ENCODE measurements at places on chromosomes 5 and 9.

DNA sequence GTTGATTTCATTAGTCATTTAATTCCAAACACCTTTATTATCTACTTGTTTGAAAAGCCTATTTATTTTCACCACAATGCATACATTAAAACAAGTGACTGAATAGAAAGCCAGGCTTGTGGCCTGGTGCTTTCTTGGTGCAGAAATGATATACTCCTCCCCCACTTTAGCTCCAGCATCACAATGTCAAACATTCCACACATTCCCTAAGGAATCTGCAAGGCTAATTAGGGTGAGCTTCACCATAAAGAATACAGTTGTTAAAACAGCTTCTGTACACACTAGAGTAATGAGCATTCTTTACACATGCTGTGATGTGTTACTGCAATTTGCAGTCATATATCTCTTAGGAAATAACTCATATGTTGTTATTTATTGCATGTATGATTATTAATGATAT lies 705.7 kb downstream of the CETN3 start:
- no peak for DNase-seq

DNA sequence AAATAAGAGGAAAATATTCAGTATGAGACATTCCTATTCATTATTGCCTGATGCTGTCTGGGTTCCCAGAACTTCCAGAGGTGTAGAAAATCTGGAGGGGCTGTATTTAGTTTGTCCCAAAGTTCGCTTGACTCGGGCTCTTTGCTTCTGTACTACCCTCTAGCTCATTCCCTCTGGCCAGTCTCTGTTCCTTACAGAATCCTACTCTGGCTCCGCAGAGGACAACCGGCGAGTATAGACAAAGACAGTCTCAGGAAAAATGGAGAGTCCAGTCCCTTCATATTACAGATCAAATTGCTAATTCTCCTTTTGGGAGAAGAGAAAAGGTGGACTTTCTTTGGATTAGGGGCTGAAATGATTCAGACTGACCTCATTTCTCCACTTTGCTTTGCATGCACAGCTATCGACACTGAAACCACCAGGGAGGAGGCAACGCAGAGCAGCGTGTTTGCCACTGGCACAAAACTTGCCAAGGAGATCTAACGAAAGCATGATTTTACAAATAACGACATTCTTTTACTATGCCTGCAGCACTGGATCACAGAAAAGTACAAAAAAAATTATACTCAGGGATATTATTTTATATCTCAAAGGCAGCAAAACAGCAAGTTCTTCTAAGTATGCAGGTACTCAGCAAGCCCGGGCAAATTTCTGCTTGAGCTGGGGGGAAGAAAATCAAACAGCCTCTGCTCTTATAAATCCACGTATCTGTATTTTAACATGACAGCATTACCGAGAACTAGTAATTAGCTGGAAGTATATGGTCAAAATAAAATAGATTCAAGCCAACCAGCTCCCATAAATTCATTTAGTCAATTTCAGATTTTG lies 279.7 kb downstream of the NPR3 start:
- DNase-seq: no peak

- no peak for DNase-seq
Observed at GRCh38 chr9:10265153-10265631, 347.6 kb downstream of the PTPRD start.

GRCh38 chr5:20229303-20230005 lies 241.5 kb upstream of the CDH18 start:
- no peak for DNase-seq

DNA sequence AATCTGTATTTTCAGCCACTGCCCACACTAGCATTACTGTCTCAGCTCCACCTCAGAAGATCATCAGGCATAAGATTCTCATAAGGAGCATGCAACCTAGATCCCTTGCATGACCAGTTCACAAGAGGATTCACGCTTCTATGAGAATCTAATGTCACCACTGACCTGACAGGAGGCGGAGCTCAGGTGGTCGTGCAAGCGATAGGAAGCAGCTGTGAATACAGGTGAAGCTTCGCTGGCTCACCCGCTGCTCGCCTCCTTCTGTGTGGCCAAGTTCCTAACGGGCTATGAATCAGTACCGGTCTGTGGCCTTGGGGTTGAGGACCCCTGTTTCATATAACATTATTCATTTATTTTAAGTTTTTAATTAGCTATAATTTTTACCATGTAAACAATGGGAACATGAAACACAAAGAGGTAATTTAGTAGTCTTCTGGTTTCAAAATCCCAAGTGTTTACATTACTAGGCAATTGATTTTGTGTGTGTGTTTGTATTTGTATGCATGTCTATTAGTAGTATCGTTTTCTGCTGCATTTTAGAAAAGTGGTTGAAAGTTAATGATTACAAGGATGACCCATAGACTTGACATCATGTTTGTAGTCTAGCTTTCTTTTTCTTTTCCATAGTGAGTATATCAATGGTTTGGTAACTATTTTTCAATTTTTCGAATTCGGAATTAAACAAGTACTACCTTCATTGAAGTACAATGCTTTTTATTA lies 159.4 kb downstream of the TENT4A start:
- DNase-seq: no peak

- DNase-seq: no peak
Observed at GRCh38 chr5:858726-859125, 7.9 kb upstream of the ZDHHC11 start.

DNA sequence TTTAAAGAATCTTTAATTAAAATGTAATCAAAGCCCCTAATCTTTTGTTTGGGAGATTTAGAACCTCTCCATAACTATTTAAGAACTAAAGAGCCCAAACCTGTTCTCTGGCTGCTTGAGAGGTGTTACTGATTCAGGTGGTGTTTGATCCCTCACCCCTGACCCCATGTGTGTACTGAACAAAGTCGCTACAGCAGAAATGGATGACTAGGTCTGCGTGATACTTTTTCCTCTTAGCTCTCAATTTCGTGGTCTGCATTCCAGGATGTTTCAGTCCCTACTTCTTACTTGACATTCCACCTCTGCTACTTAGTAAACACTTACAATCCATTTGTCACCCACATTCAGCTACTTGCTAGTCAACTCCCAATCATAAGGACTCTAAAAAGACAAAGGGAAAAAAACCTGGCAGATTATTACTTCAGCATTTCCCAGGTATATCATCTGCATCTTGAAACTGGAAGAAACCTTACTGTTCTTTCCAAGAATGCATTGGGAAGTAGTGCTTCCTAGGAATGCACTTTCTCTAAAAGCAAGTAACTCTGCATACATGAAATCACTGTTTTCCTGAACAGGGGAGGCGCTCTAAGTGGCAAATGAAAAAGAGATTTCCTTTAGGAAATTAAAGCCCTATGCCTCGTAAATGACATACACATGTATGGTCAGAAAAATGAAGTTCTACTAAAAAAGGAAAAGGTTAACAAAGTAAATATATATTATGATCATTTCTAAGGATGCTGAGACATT lies 1091.6 kb downstream of the PTPRD start:
- DNase-seq: no peak

- no peak for DNase-seq
Observed at GRCh38 chr9:27293996-27294395, 3.0 kb downstream of the EQTN start.

GRCh38 chr5:171888051-171888481 lies 102.4 kb downstream of the SMIM23 start:
- DNase-seq: no peak

DNA sequence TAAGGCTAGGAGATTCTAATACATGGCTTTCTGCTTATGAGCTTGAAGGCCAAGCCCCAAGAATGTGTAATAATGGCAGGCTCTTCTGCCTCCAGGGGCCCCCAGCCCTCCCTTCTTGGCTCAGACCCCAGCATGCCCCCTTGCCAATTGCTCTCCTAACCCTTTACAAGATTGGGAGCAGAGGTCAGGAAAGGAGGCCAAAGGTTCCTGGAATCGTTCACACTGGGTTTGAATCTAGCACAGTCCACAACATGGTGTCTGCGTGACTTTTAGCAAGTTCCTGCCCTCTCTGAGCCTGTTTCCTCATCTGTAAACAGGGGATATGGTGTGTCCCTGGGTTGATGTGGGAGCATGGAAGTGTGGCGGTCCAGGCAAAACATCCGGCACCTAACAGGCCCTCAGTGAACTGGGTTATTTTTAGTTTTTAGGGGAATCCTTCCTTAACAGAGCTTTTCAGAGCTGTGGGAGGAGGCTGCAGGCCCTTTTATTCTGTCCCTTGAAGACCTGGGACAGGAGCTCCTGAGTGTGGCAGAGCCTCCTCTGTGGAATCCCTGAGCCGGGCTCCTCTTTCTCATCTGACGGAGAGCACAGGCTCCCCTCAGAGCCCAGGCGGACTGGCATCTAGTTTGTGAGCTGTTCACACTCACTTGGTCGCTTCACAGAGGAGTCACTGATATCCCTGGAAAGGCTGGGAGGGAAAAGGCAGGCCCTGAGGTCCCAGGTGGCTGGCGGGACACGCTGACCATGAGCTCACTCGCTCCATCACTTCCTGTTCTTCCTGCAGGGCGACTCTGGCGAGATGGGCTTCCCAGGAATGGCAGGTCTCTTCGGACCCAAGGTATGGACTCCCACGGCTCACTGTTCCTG lies 23.4 kb upstream of the ORM1 start:
- DNase-seq: no peak

- DNase-seq: no peak
Observed at GRCh38 chr5:66340786-66341185, 196.7 kb downstream of the SREK1 start.

DNA sequence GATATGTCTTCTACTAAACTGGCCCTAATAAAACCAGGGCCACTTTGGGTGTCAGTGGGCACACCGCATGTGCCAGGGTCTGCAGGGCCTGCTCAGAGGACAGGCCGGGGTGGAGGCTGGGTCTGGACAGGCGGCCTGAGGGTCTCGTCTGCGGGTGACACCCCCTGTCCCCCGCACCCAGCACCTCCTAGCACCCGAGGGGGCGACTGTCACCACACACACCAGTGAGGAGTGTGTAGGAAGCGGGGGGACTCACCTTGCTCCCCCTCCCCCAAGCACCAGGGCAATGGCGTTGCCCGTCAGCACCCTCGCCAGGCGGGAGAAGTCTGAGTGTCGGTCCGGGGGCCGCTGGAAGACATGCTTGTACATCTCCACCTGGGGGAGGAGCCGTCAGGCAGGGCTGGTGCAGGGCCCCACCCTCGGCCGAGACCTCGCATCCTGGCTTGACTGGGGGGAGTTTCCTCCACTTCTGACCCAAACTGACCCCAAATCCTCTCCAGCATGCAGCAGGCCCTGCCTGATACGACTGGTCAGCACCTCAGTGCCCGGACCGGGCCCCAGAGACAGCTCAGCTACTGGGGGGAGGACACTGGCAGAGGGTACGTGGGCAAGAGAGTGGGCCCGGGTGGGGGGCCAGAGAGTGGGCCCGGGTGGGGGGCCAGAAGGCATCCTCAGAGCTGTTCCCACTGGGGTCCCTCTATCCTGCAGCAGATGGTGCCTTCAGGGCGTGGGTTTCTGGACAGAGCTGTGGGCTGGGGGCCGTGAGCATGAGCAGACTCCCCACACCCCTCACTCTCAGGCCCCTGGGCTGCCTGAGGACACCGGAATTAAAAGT lies 18.9 kb upstream of the NSMF start:
- no peak for DNase-seq

DNA sequence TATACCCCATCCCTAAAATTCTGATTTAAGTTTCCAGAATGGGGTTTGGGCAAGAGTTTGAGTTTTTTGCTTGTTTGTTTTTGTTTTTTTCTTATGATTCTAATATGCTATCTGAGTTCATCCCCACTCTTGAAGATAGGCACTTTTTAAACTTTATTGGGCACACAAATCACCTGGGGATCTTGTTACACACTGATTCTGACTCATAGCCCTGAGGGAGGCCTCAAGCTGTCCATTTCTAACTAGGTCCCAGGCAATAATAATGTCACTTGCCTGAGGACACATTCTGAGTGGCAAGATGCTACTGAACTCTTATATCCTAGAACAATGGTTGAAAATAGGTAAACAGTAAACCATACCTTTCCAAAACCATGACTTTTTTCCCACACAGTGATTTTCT lies 22.8 kb upstream of the ABLIM3 start:
- no peak for DNase-seq

GRCh38 chr9:121237916-121238315 lies 30.0 kb upstream of the GSN start:
- DNase-seq: no peak

- DNase-seq: no peak
Observed at GRCh38 chr5:140596321-140596741, 31.7 kb downstream of the SLC35A4 start.

GRCh38 chr9:136122425-136123383 lies 4.0 kb upstream of the TMEM250 start:
- peak; percentile 68 for DNase-seq

GRCh38 chr9:120136696-120137095 lies 443.3 kb downstream of the CDK5RAP2 start:
- DNase-seq: no peak

DNA sequence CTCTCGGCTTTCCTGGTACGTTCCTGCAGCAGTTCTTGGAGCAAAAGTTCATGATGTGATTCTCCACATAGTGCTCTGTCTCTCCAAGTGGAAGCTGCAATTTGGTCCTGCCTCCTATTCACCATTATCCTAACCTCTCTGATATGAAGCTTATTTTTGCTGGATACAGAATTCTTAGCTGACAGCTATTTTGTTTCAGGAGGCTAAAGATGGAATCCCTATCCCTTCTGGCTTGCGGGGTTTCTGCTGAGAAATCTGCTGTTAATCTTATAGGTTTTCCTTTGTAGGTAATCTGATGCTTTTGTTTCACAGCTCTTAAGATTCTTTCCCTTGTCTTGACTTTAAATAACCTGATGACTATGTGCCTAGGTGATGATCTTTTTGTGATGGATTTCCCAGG lies 181.6 kb upstream of the VLDLR start:
- no peak for DNase-seq

DNA sequence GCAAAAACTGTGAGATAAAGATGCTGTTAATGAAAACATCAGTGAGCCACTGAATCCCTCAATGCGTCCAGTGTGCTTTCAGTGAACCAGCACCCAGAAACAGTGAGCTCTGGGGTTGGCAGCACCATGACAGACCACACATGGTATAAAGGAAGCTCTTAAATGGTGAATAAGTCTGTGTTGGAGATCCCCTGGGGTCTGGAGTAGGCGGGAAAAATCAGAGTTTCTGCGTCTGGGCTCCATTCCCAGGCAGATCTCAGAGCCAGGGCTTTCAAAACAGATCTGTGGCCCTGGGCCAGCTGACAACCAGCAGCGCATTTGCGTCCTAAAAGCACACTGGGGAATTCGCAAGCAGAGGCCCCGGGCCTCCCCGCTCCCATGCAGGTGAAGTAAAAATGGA lies 233.5 kb downstream of the FRMD3 start:
- no peak for DNase-seq

GRCh38 chr5:165258197-165258771 lies 1752.9 kb downstream of the MAT2B start:
- no peak for DNase-seq

GRCh38 chr5:1883925-1884677 lies 1.4 kb upstream of the IRX4 start:
- DNase-seq: no peak

GRCh38 chr5:38872826-38873225 lies 27.0 kb downstream of the OSMR start:
- no peak for DNase-seq

DNA sequence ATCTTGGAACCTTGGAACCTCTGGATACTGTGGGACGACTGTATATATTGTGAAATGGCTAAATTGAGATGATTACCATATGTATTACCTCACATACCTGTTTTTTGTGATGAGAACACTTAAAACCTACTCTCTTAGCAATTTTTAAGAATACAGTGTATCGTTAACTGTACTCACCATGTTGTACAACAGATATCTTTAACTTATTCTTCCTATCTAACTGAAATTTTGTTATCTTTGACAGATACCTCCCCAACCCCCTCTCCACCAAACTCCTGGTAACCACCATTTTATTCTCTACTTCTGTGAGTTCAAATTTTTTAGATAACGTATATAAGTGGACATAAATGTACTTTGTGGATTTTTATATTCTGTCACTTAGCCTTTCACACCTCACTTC lies 126.5 kb downstream of the ZCCHC7 start:
- DNase-seq: no peak

Data from stimulated activated naive CD4-positive, alpha-beta T cell treated with Interleukin-2 at 50 U/mL for 16 hours (primary cell).